ENCODE measurements at places on chromosomes 1 and 21.

DNA sequence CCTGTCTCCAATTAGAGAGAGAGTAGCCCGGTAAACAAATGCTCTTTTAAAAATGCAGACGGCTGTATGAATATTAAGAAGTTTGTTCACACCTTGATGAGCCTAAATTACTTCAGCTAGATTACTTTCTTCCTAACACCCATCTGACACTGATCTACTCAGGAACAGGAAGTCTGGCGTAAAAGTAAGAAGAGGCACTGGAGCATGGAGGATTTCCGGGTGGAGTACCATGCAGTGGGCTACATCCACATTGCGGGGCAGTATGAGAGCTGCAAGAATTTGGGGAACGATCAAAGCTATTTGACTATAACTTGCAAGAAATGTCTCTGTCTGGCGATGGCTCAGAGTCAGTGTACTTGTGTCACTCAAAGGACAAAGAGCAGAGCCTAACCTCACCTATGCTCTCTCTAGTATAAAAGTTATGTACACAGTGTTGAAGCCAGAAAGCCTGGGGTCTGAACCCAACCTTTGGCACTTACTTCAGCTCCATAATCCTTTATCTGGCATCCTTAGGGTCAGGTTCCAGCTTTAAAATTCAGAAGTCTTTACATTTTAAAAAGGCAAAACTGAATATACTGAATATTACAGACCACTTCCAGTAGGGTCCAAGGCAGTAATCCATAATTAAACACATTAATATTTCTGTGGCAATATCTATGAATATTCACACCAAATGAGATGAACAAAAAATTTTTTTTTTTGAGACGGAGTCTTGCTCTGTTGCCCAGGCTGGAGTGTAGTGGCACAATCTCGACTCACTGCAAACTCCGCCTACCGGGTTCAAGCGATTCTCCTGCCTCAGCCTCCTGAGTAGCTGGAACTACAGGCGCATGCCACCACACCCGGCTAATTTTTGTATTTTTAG is 7.9 kb upstream of the GNPAT start:
- DNase-seq: no peak

DNA sequence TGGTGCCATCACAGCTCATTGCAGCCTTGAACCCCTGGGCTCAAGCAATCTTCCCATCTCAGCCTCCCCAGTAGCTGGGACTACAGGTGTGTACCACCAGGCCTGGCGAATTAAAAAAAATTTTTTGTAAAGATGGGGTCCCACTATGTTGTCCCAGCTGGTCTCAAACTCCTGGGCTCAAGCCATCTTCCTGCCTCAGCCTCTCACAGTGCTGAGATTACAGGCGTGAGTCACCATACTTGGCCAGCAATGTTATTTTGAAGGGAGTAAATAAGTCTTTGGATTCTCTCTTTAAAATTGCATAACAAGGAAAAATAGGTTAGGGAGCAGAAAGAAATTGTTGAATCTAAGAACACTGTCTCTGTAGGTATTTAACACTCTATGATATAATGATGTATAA is 111.3 kb downstream of the RPS6KC1 start:
- no peak for DNase-seq

- no peak for DNase-seq
Measured at GRCh38 chr1:10489291-10490055, 14.7 kb downstream of the PEX14 start.

GRCh38 chr1:9164532-9164900 is 35.6 kb upstream of the GPR157 start:
- no peak for DNase-seq

DNA sequence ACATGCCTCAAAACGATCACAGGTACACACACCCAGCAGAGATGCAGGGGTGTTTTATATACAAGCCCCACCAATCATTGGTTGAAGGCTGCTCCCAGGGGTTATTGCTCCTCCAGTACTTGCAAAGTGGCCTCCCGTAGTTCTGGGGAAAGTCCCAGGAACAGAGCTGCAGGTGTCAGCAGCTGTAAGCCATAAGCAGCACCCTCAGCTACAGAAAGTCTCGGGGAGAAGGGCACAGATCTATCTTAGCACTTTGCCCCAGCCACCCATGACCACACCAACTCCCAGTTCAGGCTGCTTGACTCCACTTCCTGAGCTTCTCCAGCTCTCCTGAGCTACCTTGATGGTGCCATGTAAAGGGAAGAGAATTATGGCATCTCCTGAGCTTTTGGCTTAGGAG is 222.7 kb upstream of the GJB5 start:
- no peak for DNase-seq

- DNase-seq: no peak
Measured at GRCh38 chr1:80666073-80666472, 1134.7 kb upstream of the ADGRL2 start.

DNA sequence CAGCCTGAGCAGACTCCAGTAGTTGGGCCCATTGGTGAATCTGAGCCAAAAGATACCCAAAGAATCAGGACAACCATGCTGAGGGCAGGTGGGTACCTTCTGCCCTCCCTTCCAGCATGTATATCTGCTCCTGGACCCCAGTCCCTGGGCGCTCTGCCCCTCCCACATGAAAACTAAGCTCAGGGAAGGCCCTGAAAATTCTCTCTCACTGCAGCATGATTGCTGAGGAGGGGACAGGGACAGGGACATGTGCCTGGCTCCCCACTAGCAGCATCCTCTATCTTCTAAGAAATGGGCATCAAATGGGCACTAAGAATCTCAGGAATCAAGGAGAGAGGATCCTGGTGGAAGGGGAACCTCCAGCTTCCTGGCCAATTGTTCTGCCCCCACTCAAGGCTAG is 446.0 kb downstream of the MATN1 start:
- no peak for DNase-seq

DNA sequence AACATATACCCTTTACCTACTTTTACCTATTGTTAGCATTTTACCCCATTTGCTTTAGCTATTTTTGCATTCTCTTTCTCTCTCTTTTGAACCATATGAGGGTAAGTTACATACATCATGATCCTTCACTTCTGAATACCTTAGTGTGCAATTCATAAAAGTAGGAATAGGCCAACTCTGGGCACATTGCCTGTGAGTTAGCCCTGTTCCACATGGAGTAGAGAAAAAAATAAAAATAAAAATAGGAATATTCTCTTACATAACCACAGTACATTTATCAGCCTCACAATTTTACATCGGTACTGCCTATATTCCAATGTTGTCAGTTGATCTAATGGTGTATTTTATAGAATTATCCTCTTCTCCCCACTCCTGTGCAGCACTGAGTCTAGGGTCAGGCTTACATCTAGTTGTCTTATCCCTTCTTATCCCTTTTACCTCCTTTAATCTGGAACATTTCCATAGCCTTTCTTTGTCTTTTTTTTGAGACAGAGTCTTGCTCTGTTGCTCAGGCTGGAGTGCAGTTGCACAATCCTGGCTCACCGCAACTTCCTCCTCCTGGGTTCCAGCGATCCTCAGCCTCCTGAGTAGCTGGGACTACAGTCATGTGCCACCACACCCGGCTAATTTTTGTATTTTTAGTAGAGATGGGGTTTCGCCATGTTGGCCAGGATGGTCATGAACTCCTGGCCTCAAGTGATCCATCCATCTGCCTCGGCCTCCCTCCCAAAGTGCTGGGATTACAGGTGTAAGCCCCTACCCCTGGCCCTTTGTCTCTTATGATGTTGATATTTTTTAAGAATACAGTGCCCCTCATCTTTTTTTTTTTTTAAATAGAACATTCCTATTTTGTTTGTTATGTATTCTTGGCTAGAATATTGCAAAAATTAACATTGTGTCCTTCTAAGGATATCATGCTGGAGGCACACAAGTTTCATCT is 11.1 kb upstream of the SLC30A1 start:
- DNase-seq: no peak

DNA sequence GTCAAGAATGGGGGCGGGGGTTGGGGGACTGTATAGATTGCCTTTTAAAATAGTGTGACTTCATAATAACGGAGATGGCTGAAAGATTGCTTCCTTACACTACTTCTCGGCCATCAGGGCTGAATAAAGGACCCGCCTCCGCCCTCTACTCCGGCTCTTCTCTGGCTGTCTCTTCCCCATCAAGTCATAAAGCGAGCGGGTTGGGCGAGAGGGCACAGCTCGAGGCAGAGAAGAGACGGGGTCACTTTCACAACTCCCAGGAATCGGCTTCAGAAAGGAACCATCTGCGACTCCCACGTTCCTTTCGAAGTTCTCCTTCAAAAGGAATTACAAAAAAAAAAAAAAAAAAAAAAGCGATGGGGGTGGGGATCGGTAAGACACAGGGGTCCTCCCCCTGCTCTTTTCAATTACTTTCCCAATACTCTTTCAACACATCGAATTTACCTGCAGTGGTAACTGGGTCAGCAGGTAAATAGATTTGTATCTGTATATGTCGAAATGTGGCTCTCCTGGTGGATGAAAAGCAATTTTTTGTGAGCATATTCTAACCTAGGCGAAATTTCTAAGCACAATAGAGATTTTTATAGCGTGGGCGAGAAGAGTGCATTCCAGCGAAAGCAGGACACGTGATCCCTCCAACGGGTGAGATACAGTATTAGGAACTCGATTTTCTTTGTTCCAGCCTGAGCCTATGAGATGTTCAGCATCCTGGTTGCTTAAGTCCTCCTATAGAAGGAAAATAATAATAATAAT is 2.0 kb downstream of the LRRC7 start:
- no peak for DNase-seq

DNA sequence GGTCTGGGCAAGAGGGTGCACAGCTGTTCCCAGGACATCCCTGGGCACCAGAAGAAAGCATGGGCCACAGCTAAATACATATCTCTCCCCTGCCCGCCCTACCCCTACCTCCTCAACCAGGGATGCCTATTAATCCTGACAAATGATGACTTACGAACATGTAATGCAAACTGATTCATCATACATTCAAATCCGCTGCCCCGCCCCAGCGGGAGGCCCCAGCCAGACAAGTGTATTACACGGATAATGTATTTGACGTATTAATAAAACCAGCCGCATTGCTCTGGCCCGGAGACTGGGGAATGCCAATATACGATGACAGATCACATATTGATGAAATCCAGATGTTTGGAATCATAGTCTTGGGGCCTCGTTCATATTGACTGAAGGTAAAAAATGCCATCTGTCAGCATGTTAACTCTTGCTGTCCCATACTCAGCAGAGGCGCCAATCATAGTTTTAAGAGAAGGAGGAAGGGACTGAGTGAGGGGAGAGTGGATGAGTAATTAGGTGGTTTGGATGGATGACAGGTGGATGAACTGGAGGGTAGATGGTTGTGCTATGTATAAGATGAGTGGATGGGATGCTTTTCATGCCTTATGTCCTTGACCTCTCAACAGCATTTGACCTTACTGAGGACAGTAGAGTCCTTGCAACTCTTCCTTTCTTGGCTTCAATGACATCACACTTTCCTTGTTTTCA is 68.2 kb downstream of the TMEM53 start:
- DNase-seq: no peak

- no peak for DNase-seq
Measured at GRCh38 chr1:19563324-19564097, 78.2 kb upstream of the CAPZB start.

DNA sequence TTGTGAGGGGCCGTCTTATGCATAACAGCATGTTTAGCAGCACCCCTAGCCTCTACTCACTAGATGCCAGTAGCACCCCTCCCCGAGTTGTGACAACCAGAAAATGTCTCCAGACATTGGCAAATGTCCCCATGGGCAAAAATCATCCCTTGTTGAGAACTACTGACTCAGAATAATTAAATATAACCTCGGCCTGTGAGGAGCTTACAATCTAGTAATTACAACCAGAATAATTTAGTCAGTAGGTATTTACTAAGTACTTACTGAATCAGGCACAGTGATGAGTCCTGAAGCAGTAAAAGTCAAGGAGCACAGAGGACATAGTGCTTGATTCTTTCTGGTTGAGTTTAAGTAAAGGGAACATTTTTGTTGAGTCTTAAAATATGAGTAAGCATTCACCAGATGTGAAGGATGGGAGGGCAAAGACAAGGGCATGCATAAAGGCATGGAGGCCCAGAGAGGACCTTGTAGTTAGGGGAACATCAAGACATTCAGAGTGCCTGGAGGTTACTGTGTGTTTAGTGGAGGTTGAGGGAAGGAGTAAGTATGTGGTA is 44.1 kb upstream of the KCNQ4 start:
- no peak for DNase-seq

- DNase-seq: no peak
Measured at GRCh38 chr1:11918799-11919519, 7.3 kb downstream of the KIAA2013 start.

GRCh38 chr1:162373072-162373427 is 3.6 kb downstream of the SPATA46 start:
- no peak for DNase-seq
